ENCODE measurements at places on chromosomes 12 and 14.

DNA sequence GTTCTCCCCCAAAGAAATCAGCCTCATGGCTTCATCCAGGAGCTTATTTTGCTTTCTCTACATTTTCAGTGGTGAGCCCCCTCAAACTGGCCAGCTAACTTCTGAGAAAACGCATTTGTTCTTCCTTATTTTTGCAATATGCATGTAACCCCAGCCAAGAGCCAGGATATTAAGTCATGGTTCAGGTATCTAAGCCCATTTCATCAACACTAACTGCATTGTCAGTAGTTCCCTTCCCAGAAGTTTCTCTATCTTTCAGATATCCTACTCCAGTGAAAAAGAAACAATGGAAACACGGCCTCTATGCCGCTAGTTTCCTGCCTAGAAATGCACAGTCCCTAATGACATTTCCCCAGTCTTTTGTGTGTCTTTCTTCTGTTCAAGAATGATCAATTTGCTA lies 102.8 kb upstream of the RASSF8 start:
- no peak for DNase-seq

- no peak for DNase-seq
These were observed 48.8 kb upstream of the GPR68 start for GRCh38 chr14:91293281-91293680.

DNA sequence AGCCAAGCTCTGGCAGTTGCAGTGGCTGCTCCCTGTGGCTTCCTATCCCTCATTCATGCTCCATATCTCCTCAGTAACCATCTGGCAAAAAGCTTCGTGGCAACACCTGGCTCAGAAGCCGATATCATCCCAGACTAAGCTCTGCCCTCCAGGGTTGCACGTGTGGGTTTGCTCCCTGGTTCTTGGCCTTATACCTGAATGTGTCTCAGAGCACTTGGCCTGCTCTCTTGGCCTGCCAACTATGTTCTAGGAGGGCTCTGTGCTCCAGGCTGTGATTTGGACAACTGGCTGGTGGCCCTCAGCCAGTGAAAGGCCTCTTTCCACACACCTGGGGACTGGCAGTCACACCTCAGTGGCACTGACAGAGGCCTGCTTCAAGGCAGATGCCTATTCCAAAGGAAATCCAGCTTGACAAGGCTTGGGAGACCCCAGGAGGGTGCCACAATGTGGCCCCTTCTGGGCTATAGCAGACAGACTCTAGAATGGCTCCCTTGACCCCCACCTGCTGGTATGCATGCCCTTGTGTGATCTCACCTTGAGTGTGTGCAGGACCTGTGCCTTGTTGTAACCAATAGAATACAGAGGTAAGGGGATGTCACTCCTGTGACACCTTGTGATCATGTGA lies 10.5 kb downstream of the PLD4 start:
- DNase-seq, result peak; percentile 8

DNA sequence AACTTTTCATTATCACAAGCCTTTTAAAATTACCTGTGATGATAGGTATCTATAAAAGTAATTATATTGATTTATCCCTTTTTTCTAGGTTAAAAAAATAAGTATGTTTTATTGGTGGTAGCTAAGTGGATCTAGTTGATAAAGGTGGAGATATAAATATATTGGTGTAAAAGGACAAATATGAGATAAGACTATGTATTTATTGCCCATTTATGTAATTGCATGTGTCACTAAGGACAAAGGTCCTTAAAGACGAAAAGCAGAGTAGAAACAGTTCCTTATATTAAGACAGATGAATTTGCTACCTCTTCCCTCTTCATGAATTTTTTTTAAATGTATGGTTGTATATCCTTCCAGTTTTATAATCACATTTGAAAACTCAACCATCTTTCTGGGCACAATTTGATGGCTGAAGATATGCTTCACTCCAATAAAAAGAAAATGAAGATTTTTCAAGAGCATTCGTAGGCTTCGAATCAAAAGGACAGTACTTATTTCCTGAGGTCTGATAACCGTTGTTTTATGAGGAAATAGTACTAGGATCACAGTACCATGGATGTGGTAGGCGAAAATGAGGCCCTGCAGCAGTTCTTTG lies at the start of gene MYRFL:
Gene MYRFL, plus strand, starts transcription at position 262 of the 595 bp plus-strand sequence. Its CDS starts 291 bp downstream, at position 553.
- DNase-seq, result no peak

DNA sequence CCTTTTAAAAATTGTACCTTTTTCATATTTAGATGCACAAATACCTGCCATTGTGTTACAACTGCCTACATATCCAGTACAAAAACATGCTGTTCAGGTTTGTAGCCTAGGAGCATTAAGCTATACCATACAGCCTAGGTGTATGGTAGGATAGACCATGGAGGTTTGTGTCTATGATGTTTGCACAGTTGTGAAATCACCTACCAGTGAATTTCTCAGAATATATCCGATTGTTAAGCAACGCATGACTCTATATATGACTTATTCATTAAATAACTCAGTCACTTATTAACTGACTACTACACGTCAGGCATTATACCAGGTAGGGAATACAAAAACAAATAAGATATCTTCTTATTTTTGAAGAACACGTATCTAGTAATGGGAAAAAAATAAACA lies 26.2 kb upstream of the ETNK1 start:
- no peak for DNase-seq

DNA sequence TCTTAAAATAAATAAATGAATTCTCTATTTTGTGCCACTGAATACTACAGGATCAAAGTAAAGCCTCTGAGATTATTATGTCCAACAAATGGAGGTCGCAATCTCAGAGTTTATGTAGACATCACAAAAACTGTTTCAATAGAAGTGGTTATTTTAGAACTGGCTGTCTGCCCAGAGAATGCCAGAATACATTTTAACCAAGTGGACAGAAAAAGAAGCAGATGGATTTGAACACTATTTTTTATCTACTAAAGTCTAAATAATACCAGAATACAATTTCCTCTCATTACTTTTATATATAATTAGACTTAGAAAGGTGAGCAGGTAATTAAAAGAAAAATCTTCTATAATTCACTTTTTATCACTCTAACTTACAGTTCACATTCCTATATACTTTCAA lies 118.3 kb downstream of the MED13L start:
- DNase-seq, result no peak

DNA sequence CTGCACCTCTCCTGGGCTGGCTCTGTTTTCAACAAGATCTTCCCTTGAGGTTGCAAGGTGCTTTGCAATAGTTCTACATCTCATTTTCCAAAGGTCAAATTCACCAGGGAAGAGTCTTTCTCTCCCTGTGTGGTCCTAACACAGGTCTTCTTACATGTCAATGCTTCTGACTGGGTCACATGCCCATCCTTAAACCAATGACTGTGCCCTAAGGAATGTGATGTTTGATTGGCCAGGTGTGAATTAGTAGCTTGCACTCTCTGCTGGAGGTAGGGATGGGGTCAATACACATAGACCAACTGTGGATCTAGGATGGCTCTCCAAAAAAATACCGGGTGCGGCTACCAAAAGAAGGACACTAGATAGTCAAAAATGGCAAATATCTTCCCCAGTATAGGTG lies 19.9 kb upstream of the KCNK10 start:
- no peak for DNase-seq

- no peak for DNase-seq
These were observed 364.3 kb downstream of the TMEM121 start for GRCh38 chr14:105890474-105891220.

Data from CD4-positive, alpha-beta T cell treated with Interleukin-15 for 1 hour (primary cell).